ENCODE measurements at places on chromosomes 2 and 18. TPM values are rescaled to one million over a fixed set of nuclear protein-coding genes. Genes with fewer than 3 reads are reported as not detected.

DNA sequence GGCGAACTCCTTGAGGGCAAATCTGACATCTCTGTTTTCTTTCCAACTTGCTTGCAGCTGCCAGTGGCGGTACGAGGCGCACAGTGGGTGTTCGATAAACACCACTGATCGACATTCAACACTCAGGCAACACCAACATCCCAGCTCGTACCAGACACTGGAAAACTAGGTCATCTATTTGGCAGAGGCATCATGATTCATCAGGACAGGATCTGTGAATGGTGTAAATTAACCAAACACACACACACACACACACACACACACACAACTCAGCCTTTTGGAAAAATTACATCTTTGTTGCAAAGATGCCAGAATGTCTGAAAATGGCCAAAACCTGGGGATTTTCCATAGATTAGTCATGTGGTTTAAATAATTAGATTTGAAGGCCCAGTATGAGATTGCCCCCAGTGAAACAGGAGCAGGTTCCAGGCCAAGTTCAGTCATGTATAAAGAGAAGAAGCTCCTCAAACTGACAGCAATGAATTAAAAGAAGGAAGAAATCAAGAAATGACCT, 150.5 kb upstream of the NCKAP5 start:
- DNase-seq = no peak

- no peak for DNase-seq
Measured at GRCh38 chr2:29509397-29509796, 394.2 kb downstream of the CLIP4 start.

DNA sequence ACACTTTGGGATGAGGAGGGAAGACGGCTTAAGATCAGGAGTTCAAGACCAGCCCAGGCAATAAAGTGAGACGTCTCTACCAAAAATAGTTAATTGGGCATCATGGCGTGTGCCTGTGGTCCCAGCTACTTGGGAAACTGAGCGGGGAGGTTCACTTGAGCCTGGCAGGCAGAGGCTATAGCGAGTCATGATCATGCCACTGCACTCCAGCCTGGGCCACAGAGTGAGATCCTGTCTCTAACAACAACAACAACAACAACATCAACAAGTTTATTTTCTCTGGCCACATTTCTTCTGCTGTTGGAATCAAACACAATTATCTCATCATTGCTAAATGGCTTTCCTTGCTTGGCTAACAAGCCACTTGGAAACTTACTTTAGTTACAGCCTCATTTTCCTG, 13.4 kb downstream of the NIFK start:
- no peak for DNase-seq

Gene SP140L
- total RNA-seq = 15.1 TPM

DNA sequence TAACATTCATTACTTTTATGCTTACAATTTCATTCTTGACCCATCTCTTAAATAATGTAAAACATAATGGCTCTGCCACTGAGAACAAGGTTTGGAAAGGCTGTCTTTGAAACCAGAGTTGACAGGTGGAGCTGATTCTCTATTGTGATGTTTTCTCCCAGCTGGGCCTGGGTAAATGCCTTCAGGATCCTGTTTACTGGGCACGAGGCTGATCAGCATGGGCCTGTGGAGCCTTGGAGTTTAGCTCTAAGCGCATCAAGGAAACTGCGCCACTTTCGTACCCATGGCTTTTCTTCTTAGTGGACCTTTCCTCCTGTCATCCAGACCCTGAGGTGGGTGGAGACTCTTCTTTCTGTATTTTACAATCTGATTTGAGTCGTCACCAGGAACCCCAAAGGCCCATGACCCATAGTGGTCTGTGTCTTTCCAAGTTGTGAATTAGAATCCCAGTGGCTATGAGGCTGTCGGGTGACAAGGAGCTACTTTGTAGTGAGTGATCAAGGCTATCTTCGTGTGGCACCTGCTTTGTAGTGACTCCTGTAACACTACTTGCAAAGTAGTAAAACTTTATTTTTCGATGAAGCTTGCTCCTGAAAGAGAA, 123.1 kb downstream of the LPIN1 start:
- no peak for DNase-seq

GRCh38 chr2:166042356-166042755, 85.5 kb downstream of the SCN1A start:
- no peak for DNase-seq

Gene MROH2A
- total RNA-seq = 2.9 TPM

GRCh38 chr2:64825831-64826491, 163.2 kb upstream of the SLC1A4 start:
- no peak for DNase-seq

DNA sequence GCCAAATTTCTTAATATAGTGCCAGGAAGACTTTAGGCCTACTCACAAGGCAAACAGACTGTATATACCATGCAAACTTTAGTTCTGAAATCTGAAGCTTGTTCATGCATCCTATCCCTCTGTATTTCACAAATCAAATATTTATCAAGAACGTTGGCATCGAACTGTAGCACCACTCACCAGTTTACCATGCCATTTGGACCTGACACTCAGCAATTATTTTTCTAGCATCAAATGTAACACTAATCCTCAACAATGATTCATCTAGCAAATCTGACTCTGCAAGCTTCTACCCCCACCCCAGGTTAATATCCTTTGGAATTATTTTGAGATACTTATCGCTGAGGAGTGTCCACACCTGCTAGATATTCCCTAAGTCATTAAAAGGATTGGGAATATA, 1506.6 kb downstream of the LRP1B start:
- peak; percentile 76 for DNase-seq

DNA sequence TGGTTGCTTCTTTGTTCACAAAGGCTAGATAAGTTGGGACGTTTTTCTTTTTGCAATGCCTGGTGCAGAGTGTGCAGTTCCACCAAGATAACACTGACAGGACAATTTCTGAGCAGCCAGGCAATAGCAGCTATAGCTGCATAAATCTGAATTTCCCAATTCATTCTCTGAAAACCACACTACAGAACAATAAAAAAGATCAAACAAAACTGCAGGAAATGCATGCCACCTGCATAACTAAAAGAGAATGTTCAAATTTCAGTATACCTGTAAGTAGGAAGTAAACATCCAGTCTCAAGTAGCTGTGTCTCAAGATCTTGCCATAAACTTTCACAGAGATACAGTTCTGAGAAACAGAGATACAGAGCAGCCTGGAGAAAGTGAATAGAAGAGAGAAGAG, 5.3 kb upstream of the KCTD18 start:
- DNase-seq = no peak

- no peak for DNase-seq
Measured at GRCh38 chr2:176123411-176124109, 1.0 kb downstream of the HOXD9 start.

DNA sequence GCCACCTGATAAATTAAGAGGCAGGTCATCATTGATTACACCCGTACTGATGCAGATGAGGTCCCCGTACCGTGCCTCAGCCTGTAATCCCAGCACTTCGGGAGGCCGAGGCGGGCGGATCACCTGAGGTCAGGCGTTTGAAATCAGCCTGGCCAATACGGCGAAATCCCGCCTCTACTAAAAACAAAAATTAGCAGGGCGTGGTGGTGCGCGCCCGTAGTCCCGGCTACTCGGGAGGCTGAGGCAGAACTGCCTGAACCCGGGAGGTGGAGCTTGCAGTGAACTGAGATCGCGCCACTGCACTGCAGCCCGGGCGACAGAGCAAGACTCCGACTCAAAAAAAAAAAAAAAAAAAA, 683 bp upstream of the ENOSF1 start:
- DNase-seq = no peak

DNA sequence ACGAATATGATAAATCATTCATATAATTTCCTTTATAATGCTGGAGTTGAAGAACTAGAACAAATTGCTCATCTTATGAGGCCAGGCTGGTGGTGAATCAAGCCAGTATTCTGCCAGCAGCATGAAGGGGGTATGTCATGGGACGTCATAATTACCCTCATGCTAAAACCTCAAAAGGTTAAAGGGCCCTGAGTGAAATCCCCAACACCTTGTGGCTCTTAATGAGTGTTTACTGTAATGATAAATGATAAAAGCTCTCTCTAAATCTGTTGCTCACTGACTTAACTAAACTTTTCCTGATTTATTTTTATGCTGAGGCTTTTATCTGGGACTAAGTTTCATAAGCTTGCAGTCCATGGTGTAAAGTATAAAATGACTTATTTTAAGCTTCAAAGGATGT, 18.3 kb upstream of the NEDD4L start:
- DNase-seq = no peak

GRCh38 chr2:172545408-172546075, 10.3 kb upstream of the PDK1 start:
- DNase-seq = peak; percentile 89

Gene CCBE1
- total RNA-seq = 5.8 TPM

GRCh38 chr2:234998404-234999211, 46.8 kb downstream of the SH3BP4 start:
- no peak for DNase-seq

DNA sequence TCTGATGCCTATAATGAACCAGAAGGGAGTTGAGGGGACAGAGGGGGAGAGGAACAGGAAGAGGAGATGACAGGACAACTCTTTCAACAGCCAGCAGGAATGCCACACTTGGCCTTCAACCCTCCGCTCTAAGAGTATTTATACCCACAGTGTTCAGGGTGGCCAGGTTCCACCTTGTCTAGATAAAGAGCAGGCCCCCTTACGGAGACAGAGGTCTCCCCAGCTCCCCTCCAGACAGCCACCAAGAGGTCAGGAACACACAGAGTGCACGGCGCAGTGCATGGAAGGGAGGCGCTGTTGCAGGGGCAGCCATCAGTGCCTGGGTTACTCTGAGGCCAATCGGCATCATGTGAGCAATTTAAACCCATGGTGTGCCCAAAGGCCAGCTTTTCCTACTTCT, 176.9 kb downstream of the SMAD7 start:
- DNase-seq = no peak

DNA sequence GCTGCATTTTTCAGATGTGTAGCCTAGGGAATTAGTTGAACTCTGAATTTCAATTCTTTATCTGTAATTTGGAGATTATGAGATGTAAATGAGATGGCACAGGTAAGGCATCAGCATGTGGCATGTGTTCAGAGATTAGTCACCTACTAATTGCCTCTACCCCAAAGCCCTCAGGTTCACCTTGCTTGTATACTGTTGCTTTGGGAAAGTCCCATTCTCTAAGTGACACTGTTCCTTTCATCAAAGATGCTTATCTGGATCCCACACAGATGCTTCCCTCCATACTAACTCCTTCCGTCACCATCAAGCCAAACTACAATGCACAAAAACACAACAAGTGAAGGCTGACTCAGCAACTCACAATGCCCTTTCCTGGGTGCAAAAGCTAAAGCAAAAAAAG, 143.7 kb downstream of the LRATD1 start:
- no peak for DNase-seq

DNA sequence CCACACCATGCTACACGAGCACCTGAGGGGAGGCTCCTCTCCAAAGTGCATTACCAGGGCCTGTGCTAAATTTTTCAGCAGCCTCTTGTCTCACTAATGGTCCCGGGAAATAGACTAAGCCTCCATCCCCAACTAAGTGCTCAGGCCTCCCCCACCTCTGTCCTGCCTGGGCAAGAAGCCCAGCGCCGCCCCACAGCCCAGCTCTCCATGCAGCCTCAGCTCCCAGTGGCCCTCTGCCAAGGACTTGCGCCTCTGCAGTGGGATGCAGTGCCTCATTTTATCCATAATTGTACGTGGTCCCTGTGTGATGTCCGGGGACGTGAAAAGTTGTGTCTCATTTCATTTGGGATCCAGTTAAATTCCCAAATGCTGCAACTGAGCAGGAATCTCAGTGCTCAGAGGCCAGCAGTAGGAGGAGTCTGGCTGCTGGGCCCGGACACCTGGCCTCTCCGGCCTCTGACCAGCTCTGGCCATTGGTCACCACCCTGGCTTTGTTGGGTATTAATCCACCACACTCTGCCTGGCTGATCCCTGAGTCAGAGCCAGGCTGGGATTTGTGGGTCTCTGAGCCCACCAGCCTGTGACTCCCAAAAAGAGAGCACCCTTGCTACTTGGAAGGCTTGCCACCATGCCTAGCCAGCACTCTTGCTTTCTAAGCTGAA, 11.4 kb upstream of the STEAP3 start:
- DNase-seq = no peak

GRCh38 chr2:237671466-237672138, 44.2 kb downstream of the LRRFIP1 start:
- DNase-seq = no peak

DNA sequence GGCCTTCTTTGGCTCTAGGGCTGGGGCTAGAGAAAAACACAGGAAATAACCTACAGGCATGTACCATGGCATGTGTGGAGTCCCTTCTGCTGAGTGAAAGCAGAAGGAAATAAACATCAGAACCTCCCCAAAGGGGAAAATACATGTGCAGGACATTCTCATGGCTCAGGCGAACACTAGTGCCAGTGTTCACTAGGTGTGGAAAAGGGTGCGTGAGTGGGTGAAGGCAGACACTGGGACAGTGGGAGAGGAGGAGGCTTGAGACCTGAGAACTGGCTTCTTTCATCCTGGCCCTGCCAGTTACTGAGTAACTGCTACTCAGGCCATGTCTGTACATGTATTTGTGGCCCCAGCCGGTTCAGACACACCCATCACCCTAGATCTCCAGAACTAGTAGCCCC, 268.2 kb downstream of the PRKCE start:
- DNase-seq = no peak

Gene HOXD3
- total RNA-seq = not detected

- DNase-seq = peak; percentile 24
Measured at GRCh38 chr2:205889114-205889513, 196.9 kb downstream of the INO80D start.
